ENCODE measurements at places on chromosomes 5 and 9. TPM values are rescaled to one million over a fixed set of nuclear protein-coding genes. Genes with fewer than 3 reads are reported as not detected.

DNA sequence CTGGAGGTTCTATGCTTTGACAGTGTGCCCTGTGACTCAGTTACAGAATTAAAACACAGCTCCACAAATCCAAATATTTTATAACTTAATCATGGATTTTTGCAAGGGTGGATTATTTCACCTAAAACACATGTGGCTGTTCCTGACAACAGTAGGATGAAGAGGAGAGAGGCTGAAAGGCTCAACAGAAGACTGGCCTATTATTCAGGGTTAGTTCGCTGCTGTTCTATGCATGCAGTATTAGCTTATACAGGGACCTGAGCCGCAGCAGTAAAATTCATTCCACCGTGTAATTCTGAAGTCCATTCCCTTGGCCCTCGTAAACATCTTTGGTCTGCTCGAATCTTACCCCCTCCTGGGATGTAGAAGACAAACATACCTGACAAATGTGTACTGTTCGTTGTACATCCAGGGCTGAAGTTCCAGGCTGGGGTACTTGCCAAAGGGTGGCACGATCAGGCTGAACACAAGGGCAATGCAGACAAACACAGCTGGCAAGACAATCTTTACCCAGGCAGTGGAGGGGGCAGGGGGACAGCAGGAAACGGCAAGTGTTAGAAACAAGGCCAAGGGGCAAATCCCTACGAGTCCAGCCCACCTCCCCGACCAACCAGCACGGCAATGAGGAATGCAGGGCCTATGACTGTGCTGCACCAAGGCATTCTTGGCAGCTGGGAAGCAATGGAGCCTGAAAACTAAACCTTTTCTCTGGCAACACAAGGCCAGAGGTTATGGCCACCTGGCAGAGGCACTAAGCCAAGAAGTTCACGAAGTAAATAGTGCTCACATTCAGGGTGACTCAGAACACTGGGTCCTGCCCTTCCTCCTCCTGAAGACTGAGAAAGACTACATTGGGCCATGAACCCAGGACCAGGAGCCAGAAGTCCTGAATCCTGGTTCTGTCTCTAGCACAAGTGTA lies 46.8 kb downstream of the NIPSNAP3B start:
- DNase-seq = no peak

- no peak for DNase-seq
Measured at GRCh38 chr5:180646963-180647305, 2.5 kb downstream of the FLT4 start.

GRCh38 chr5:92081958-92082712 lies 699.0 kb upstream of the ARRDC3 start:
- DNase-seq = no peak

GRCh38 chr9:130954317-130954716 lies 15.3 kb upstream of the FIBCD1 start:
- DNase-seq = no peak

- no peak for DNase-seq
Measured at GRCh38 chr9:95507464-95508241, 9.1 kb downstream of the PTCH1 start.

Gene ADRA1B
- total RNA-seq = not detected
